ENCODE measurements at places on chromosomes 2 and 18. TPM values are rescaled to one million over a fixed set of nuclear protein-coding genes. Genes with fewer than 3 reads are reported as not detected.

DNA sequence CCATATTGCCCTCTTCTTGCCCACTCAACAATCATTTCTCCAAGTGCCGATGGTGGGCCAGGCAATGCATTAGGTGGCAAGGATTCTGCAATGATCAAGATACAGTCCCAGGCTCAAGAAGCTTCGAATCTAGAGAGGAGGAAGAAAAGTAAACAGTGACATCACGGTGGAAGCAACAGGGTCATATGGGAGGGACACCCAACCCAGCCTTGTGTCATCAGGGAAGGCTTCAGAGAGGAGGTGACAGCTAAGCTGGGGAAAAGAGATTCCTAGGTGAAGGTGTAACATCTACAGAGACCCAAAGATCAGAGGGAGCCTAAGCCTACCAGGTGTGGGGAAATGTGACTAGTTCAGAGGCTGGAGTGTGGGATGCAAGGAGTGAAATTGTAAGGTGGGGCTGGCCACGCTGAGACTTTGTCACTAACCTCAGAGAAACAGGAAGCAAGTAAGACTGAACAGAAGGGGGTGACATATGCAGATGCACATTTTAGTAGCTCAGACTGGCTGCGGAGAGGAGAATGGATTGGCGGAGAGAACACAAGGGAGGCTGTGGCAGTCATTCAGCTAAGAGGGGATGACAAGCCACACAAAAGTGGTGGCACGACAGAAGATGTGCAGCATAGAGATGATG, 104.9 kb downstream of the ANKRD44 start:
- DNase-seq, result no peak

- no peak for DNase-seq
Observed at GRCh38 chr2:189231719-189232323, 52.3 kb upstream of the COL5A2 start.

DNA sequence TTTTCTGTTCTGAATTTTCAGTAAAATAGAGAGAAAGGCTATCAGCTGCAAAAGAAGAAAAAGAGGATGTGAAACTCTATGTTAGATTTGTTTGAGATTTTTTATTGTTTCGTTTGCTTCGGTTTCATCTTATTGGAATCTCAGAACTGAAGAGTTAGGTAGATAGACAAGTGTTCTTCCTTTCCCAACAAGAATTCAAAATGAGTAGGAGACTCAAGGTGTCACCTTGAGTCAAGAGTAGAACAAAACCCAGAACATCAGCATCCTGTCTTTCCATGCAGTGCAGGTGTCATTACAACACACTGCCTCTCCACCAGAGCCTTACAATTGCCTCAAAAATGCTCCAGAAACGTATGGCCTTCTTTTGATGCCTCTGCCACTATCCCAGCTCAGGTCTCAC, 21.1 kb downstream of the NBAS start:
- DNase-seq, result no peak

DNA sequence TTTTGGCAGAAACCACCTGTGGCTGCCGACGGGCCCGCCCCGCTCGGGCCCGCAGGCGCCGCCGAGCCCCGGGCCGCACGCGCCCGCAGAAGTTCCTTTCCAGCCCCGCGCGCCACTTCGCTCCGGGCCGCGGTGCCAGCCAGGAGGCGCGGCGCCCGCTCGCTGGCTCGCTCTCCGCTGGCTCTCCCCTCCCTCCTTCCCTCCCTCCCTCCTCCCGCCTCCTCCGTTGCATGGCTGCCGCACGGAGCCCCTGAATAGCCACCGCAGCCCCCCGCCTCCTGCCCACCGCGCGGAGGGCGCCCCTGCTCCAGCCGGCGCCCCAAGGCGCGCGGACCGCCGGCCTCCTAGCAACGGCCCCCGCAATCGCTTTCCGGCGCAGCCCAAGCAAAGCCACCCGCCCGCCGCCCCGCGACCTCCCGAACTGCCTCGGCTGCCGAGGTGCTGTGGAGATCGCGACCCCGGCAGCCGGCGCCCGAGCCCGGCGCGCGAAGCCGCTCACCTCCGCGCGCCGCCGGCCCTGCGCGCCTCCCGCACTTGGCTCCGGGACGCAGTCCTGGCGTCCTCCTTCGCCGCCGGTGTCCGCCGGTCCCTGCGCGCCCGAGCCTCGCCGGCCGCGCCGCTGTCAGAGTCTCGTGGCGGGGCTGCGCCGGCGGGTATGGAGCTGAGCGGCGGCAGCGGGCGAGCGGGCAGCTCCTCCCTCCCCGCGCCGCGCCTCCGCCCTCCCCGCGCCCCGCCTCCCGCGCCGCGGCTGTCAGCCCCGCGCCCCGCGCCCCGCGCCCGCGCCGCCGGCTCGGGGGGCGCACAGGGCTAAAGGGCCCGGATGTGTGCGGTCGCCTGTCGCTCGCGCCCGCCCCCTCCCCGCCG, at the start of gene ZBTB7C:
Gene ZBTB7C (minus strand): TSS at position 657 of the 864 bp plus-strand sequence.
- peak; percentile 59 for DNase-seq

GRCh38 chr18:9526458-9526857, 51.1 kb downstream of the RALBP1 start:
- no peak for DNase-seq

Gene AMER3
- not detected for total RNA-seq

DNA sequence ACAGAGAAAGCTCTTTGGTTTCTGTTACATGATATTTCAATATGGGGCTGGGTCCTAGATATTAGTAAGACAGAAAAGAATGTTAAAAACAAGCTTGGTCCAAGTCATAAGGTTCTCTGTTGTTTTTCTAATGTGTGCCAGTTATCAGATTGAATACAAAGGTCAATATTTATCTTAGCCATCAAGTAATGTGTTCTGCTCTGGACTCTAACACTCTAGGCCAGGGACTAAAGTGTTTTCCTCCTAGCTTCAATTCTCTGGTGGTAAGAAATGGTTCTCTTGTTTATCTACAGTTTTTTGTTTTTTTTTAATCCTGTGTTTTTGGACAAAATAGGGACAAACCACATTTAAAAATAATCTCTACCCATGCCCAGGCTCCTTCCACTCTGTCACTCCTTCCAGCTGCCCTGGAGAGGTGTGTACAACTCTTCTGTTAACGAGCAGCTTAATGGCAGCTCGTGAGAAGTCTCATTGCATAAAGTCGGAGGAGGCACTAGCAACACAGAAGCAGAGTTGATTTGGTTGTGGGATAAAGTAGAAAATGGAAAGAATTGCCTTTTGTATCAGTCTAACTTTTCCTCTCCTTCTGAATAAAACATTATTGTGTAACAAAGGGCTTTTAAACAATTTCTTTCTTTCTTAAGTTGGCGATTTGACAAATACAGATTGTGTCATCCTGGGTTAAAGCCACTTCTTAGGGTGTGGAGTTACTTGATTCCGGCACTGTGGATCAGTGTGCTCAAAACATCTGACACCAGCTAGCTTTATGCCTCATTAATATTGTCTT, 8.0 kb upstream of the SESTD1 start:
- DNase-seq, result no peak

- DNase-seq, result no peak
Observed at GRCh38 chr2:58047961-58048360, 1.4 kb downstream of the VRK2 start.

- DNase-seq, result no peak
Observed at GRCh38 chr2:78023356-78023755, 501.2 kb upstream of the LRRTM4 start.

GRCh38 chr2:20381457-20381856, 30.8 kb upstream of the PUM2 start:
- DNase-seq, result no peak

- DNase-seq, result no peak
Observed at GRCh38 chr2:58562276-58562675, 321.2 kb upstream of the FANCL start.

DNA sequence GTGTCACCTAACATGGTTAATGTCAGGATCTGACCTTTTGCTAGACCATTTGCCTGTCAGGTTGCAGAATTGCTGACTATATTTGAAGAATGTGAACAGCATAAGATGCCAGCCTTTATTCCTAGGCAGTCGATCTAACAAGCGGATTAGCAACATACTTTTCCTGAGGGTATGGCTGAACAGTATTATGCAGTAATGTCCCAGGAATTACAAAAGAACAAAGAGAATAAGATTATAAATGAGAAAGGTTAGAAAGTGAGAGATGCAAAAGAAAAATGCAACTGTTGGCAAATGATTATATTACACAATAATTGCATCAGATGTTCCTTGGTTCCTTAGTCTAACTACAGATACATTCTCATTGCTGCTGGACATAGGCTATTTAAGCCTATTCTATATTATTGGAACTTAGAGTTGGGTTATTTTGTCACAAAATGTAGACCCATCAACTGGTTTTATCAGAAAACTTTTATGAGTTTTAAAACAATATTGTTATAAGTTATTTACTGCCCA, 647.1 kb upstream of the CRIM1 start:
- DNase-seq, result no peak

DNA sequence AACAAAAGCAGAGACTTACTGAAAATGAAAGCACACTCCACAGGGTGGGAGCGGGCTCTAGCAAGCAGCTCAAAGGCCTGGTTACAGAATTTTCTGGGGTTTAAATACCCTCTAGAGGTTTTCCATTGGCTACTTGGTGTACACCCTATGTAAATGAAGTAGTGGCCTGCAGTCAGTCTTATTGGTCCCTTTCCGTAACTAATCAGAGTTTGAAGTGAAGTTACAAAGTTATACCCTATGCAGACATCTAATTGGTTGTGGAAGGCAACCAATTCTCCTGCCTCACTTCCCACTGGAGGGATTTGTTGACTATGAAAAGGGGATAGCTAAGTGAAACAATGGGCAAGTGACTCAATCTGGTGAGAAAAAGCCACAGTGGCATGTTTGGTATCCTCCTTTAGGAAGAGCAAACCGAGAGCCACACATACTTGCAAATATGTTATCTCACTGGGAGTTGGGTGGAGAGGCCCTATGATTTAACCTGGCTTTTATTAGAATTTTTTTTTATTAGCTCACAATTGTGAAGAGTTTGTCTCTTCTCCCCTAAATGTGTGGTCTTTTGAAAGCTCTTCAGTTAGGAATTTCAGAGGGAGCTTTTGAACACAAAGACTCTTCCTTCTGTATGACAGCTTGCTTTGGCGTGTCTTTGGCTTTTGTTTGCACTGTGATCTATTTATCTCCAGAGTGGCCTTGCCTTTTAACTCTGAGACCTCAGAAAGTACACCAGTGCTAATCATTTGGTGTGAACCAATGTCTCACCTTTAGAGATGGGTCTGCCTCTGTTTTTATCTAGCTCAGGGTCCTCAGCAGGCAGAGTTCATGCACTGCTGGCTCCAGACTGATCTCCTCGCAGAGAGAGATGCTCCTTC, 69.6 kb downstream of the MAP4K4 start:
- DNase-seq, result no peak

- DNase-seq, result no peak
Observed at GRCh38 chr2:230216489-230216888, 3.3 kb downstream of the SP110 start.

GRCh38 chr2:179107737-179108136, 57.8 kb upstream of the CCDC141 start:
- no peak for DNase-seq

Gene CTDP1
- 8.7 TPM for total RNA-seq

DNA sequence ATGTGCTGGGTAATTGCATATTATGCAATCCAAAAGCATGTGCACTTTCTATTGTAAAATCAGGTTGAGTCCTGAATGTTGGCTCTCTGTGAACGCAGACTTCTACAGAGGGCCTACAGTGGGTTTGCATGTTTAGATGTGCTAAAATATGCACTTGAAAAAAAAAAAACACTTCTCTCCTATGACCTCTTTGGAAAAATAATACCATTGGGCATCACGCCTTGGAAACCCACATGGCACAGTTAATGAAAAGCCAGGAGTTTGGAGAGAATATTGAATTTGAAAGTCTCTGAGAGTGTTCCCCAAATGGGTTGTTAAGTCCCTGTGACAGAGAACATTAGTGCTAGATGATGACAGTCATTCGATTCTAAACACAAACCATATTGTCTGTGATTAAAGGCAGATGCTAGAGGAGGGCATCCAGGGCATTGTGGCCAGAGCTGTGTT, 710.4 kb upstream of the PIK3C3 start:
- DNase-seq, result no peak

DNA sequence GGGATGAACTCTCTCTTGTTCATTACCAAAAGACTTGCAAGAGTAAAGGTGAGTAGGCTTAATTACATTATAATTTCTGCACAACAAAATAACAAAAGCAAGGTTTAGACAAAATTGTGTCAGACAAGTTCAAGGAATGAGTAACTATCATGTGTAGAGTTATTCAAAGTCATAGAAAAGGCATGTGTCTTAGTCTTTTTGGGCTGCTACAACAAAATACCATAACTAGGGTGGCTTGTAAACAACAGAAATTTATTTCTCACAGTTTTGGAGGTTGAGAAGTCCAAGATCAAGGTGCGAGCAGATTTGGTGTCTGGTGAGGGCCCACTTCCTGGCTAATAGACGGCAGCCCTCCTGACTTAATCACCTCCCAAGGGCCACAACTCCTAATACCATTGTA, 37.6 kb downstream of the IL1R2 start:
- DNase-seq, result no peak

DNA sequence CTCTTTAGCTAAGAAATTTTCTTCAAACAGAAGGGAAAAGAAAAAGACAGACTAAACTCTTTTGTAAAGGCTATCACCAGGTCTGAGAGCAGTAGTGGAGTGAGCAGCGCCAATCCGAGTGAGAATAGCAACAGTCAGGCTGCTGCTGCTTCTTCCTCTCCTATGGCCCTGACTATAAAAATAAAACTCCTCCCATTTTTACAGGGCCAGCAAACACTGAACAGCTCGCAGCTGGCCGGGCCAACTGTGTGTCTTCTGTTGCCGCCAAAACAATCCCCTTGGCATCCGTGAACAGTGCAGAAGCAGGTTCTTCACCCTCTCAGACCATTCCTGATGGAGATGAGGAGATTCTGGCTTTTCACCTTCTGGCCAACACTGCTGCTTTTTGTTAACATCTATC, 124.5 kb downstream of the CNTNAP5 start:
- no peak for DNase-seq

DNA sequence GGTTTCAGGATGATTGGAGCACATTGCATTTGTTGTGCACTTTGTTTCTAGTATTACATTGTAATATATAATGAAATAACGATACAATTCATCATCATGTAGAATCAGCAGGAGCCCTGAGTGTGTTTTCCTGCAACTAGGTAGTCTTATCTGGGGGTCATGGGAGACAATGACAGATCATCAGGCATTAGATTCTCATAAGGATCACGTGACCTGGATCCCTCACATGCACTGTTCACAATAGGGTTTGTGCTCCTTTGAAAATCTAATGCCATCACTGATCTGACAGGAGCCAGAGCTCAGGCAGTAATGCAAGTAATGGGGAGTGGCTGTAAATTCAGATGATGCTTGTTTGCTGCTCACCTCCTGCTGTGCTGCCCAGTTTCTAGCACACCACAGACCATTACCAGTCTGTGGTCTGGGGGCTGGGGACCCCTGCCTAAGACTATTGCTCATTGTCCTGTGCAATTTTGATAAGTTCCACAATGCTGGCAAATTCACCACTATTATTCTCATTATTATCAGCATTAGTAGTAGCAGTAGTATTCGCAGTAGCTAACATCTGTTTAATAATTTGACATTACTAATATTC, 428.7 kb upstream of the TNP1 start:
- DNase-seq, result no peak

GRCh38 chr2:207869784-207870778, 100.4 kb upstream of the FZD5 start:
- no peak for DNase-seq

GRCh38 chr2:181586569-181587081, 70.3 kb downstream of the CERKL start:
- DNase-seq, result no peak

- no peak for DNase-seq
Observed at GRCh38 chr2:205868773-205869333, 186.6 kb downstream of the NRP2 start.
